ENCODE measurements at places on chromosomes 3 and 15.
A peak's percentile ranks its signal among the peaks of the same experiment; 100 is the strongest.

GRCh38 chr3:45712434-45713110, 23.4 kb downstream of the SACM1L start:
- DNase-seq, result peak; percentile 52

- no peak for DNase-seq
Observed at GRCh38 chr3:8871306-8871705, 92.0 kb downstream of the RAD18 start.

DNA sequence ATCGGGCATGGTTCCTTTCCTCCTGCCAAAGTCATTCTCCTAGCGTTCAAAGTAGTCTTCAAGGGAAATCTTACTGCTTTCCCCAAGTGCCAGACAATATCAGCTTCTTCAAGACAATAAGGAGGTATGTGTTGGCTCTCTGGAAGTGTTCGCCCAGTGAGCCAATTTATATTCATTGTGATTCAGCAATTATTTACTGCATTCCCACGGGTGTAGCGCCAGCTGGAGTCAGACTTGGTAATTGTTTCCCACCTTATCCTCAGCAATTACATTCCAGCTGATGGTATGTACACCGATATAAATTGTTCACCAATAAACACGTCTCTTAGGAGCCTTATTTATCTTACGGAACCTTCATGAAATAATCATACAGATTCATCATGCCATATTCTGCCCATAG, 103.6 kb upstream of the CTNNB1 start:
- no peak for DNase-seq

GRCh38 chr3:24343084-24343783, 151.4 kb downstream of the THRB start:
- peak; percentile 80 for DNase-seq
